NCI-H526 treated with DMSO at 0.1 percent for 48 hours (cell line): ENCODE measurements at places on chromosomes 5 and 9.

DNA sequence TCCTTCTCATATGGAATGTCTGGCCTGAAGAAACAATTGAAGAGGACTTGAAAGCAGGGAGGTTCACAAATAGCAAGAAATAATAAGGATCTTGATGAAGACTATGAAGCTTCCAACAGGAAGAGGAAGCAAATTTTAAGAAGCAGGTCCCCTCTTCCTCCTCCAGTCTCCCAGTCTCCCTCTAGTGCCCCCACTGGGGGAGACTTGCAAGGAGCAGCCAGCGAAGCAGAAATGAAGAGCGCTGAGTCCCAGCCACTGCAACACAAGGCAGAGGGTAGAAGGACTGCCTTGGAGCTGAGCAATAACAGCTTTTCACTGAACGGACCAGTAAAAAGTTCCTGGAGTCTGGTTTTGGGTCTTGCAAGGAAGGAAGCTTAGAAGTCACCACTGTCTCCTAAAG is 32.6 kb upstream of the ACO1 start:
- DNase-seq, result no peak

GRCh38 chr5:85670417-85670816 is 947.3 kb upstream of the COX7C start:
- peak; percentile 18 for DNase-seq

DNA sequence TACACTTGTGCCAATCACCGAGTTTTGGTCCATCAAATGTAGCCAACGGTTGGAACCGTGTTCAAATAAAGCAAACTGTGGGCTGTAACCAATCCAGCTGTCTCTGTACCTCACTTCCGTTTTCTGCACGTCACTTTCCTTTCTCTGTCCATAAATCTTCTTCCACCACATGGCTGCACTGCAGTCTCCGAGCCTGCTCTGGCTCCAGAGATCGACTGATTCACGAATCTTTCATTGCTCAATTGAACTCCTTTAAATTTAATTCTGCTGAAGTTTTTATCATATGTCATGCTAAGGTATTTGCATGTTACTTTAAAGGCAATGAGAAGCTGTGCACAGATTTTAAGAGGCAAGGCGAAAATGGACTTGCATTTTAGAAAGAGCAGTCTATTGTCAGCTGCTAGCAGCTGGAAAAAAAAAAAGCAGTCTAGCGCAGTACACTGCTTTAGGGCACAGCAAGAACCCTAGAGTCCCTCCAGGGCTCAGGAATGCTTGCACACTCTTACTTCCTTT is 13.2 kb downstream of the TTC39B start:
- no peak for DNase-seq

- DNase-seq, result no peak
Measured at GRCh38 chr9:68978066-68978465, 35.8 kb downstream of the PRKACG start.

GRCh38 chr5:154138701-154139100 is 51.8 kb upstream of the GALNT10 start:
- no peak for DNase-seq

DNA sequence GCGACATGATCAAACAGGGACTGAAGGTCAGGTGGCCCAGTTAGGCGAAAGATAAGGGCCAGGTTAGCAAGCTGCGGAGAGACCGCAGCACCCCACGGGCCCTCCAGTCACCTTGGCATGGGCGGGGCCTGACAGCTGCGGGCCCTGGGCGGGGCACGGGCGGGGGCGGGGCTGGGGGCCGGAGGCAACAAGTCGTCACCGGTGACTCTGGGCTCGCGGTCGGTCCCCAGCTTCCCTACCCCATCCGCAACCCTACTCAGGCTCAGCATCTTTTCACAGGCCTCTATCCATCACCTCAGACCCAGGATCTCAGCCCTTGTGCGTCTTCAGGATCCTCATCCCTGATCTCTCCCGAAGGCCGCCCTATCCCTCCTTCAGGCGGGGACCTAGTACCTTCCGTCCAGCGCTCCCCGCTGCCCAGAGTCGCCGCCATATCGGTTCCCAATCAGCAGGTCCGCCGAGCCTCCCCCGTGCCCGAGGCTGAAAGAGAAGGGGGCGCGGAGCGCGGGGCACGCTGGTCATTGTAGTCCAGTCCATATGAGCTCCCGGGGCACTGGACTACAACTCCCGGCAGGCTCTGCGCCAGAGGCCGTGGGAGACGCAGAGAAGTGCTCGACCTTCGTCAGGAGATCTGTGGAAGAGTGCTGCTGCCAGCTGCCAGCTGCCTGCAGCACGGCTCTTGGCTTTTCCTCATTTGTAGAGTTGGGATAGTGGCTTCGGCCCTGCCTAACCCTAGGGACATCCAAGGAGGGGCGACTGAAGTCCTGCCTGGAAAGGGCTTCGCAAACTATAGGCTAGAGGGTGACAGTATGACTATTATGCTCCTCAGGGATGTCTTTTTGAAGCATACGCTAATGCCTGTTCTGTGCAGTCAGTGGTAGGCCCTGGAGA is at the start of gene DNAJC18:
Gene DNAJC18 (minus strand): TSS at position 513 of the 891 bp plus-strand sequence. CDS start 80 bp downstream, at position 433.
- peak; percentile 94 for DNase-seq

- DNase-seq, result no peak
Measured at GRCh38 chr5:173712609-173713175, 96.2 kb upstream of the BOD1 start.

DNA sequence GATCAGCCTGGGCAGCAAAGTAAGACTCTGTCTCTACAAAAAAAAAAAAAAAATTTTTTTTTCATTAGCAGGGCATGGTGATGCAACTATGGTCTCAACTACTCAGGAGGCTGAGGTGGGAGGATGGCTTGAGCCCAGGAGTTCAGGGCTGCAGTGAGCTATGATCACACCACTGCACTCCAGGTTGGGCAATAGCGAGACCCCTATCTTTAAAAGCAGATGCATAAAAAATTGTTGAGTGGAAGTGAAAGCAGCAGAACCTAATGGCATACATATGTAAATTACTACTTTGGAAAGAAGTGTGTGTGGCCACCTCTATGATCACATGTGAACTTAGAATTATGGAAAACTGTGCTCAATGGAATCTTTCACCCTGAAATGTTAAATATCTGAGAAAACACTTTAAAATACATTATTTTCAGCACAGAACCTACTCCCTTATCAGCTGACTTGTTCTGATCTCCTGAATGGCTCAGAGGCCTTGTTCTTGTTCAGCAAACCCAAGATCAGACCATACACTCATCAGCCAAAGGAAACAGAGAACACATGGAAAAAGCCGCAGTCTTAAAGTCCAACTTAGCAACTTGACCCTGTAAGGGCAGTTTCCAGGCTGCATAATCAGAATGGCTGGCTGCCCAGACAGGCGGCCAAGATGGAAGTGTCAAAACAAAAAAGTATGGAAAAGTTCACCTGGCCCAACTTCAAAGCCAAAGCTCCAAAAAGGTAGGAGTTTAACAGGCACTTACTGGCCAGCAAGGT is 56.5 kb downstream of the SIL1 start:
- no peak for DNase-seq

DNA sequence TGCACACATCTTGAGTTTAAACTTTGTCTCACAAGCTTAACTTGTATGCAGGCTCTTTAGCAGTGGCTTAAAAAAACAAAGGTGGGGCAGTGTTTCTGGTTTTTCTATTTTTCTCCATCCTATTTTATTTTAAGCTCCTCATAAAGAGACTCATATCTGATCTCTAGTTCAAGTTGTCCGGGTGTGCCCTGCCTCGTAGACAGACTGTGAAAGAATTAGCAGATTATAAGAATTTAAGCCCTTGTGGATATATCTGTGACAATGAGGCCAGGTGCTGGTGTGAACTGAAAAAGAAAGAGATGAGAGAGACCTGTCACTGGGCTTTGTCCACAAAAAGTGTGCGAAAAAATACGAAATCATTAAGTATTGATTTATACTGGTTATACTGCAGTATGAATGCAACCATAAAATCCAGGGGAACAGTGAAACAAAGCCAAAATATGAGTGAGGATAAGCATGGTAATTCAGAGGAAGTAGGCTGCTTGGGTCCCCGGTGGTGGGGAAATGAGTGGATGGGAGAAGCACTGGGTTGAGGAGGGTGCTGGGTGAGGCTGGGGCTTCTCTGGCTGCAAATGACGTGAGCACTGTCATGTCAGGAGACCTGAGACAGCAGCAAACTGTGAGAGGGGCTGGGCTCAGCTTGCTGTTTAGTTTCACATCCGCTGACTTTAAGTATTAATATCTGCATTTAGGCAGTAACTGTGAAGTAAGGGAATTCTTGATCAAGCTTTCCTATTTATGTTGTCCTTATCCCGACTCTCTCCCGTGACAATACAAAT is 179.7 kb upstream of the ANKRD55 start:
- no peak for DNase-seq

- DNase-seq, result no peak
Measured at GRCh38 chr5:171493646-171494393, 74.4 kb downstream of the FGF18 start.

DNA sequence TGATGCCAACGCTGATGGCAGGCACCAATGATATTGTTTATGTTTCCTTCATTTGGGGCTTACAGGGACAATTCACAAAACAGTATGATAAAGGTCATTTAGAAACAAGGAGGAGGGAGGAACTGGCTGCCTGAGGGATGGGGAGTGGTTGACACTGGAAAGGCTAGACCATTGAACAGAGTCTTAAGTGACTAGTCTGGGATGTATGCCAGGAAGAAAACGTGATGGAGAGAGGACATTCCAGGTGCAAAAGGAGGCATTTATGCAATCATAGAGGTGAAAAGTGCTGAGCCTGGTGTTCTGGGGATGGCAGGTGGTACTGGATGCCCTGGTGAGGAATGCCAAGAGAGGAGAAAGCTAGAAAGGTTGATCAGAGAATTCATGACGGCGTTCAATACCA is 153.4 kb downstream of the ZNF462 start:
- DNase-seq, result no peak

DNA sequence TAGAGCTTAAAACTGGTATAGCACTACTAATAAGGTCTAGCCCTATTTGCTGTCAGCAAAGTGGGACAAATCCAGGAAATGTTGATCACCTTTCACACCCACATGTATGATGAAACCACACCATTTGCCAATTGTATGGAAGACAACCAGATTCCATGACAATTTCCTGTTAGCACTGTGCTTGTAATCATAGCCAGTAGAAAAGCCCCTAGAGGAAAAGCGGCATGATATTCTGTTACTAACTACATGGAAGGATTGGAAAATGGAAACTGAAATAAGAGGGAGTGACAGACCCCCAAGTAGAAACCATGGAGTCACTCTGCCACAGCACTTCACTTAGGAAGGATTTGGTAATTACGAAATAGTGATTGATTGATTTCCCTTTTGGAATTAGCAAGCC is 923 bp downstream of the SPATA6L start:
- DNase-seq, result no peak

- DNase-seq, result no peak
Measured at GRCh38 chr5:105639068-105639467, 2031.7 kb downstream of the EFNA5 start.

DNA sequence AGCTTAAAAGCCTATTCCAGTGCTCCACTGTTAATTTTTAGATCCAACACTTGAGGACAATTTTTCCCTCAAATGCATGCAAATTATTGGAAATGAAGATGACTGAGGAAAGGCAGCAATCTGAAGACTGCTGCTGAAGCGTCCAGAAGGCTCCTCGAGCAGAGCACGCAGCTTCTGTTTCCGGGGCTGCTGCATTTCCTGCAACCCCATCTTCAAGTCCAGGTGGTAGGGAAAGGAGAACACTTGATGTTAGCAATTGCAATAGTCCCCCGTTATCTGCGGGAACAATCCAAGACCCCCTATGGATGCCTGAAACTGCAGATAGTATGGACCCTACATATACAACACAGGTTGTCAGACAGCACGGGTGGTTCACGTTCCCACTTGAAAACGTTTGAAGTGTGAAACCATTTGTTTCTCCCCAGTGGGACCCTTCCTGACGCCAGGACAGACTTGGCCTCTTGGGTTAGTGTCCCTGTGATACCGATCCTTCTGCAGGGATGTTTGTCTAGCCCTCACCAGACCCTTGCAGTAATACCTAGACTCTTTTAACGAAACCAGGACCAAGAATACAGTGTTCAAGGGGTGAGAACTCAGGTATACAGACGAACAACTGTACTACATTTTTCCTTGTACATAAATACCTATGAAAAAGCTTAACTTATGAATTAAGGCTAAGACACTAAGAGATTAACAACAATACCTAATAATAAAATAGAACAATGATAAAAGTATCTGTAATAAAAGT is 152.3 kb downstream of the HSD17B3 start:
- DNase-seq, result no peak
